ENCODE measurements at places on chromosomes 1 and 21. TPM values are rescaled to one million over a fixed set of nuclear protein-coding genes. Genes with fewer than 3 reads are reported as not detected.

The B3GALT2 gene
- total RNA-seq: 148 TPM

The RHD gene
- total RNA-seq: 0.41 TPM

The KHDRBS1 gene
- 105 TPM for total RNA-seq

The PPP1R8 gene
- 80.7 TPM for total RNA-seq

The CD1E gene
- not detected for total RNA-seq
